NAMALWA (cell line): ENCODE measurements at places on chromosomes 1 and 21.

GRCh38 chr1:68470388-68470970 lies 20.7 kb upstream of the RPE65 start:
- peak; percentile 20 for DNase-seq

- DNase-seq: no peak
These were observed 22.6 kb downstream of the HMGB4 start for GRCh38 chr1:33886496-33886895.

GRCh38 chr1:245091818-245092637 lies 62.8 kb upstream of the KIF26B start:
- no peak for DNase-seq

GRCh38 chr1:234466945-234467344 lies 12.0 kb downstream of the TARBP1 start:
- DNase-seq: no peak

DNA sequence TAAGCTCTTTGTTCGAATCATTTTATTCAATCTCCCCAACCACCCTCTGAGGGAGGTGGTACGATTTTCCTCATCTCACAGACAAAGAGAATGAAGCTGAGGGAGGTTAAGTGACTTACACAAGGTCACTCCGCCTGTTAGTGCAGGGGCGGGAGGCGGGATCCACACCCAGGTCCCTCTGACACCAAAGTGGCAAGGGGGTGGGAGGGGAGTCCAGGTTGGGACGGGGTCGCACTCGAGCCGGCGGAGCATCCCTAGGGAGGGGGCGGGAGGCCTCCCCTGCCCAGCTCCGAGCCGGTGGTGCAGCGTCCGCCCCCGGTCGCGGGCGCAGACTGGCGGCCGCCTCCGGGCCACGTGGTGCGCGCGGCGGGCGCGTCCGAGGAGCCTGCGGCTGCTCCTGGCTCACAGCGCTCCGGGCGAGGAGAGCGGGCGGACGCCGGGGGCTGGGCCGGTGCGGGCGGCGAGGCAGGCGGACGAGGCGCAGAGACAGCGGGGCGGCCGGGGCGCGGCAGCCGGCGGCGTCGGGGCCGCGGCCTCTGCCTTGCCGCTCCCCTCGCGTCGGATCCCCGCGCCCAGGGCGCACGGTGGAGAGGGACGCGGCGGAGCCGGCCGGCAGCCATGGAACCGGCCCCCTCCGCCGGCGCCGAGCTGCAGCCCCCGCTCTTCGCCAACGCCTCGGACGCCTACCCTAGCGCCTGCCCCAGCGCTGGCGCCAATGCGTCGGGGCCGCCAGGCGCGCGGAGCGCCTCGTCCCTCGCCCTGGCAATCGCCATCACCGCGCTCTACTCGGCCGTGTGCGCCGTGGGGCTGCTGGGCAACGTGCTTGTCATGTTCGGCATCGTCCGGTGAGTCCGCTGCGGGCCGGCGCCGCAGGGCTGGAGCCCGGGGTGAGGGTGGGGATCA lies at the start of gene OPRD1:
OPRD1 (plus strand) TSS at position 405 of the 903 bp plus-strand sequence; CDS start at position 619, 214 bp downstream.
- DNase-seq: no peak

- DNase-seq: no peak
These were observed 64.8 kb downstream of the TSEN15 start for GRCh38 chr1:184116287-184116686.
